ENCODE measurements at places on chromosomes 4 and X.
A peak's percentile ranks its signal among the peaks of the same experiment; 100 is the strongest.

- no peak for DNase-seq
These were observed 196.0 kb downstream of the NWD2 start for GRCh38 chr4:37440501-37440900.

- peak; percentile 63 for DNase-seq
These were observed 18.9 kb downstream of the CNGA2 start for GRCh38 chrX:151753313-151754046.

- DNase-seq: no peak
These were observed 46.2 kb downstream of the MAGEB5 start for GRCh38 chrX:26262121-26262523.

GRCh38 chr4:145939856-145940255 lies 1.2 kb upstream of the ZNF827 start:
- DNase-seq: no peak

- no peak for DNase-seq
These were observed 102.1 kb downstream of the ITIH6 start for GRCh38 chrX:54695816-54696487.

DNA sequence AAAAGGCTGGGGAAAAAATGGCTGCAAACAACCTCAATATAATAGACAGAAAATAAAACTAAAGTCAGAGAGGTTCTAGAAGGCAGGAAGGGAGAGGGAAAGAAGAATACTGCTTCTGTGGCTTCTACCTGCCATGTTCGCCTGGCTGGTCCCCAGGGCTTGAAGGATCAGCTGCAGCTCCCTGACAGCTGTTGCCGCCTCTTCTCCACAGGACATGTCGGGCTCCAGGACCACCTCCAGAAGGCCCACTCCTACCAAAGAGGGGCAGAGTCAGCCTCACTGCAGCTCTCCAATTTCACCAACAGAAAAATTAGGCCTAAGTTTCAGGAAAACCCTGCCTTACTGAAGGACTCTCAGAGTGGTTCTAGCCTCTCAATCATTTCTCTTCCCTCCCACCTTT lies 44.9 kb downstream of the GATB start:
- no peak for DNase-seq

GRCh38 chr4:40157436-40157835 lies 39.4 kb upstream of the RHOH start:
- DNase-seq: no peak

DNA sequence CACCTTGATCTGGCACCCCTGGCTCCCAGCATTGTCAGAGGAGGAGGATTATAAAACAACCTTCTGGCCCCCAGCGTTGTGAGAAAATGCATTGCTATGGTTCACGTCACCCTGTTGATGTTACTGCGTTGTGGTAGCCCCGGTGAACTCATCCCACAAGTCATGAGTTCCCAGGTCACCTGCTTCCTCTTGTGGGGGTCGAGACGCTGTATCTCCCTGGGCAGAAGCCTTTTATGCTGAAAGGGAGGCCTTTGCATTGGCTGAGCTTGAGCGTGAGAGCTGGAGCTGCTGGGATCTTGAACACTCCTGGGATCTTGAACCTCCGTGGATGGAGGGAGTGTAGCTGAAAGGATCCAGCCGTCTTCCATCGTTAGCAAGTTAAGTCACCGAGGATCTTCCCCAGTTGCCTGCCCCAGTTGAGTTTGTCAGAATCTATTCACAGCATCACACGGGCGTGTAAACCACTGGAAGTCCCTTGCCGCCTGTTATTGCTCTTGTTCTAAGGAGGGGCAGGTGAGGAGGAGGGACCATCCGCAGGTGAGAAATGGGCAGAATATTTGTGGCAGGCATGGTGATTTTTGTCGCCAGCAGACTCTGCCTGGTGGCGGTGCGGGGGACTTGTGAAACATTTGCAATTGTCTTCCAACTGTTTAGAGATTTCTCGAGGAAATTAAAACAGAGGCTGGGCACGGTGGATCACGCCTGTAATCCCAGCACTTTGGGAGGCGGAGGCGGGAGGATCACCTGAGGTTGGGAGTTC lies 299.9 kb downstream of the ASMT start:
- no peak for DNase-seq

- DNase-seq: no peak
These were observed 26.5 kb upstream of the SORCS2 start for GRCh38 chr4:7165874-7166201.

DNA sequence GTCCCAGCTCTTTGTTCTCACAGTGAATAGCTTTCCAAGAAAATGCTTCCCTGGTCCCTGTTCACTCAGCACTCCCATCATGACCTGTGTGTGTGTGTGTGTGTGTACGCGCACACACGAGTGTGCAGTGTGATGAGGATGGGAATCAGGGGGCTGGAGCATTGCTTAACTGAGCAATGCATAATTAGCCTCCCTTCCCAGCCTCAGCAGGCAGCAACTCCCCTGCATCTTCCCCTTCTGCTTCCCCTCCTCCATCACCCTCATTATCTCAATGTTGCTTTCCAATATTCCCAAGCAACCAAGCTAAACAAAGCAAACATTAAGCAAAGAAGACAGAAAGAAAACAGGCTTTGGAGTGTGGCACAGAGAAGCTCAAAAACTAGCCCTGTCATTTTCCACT lies 137.0 kb downstream of the RBM47 start:
- DNase-seq: no peak

- DNase-seq: no peak
These were observed 307 bp upstream of the ATRX start for GRCh38 chrX:77786365-77786680.

GRCh38 chr4:128715616-128716015 lies 93.9 kb upstream of the JADE1 start:
- no peak for DNase-seq

GRCh38 chr4:38330936-38331335 lies 333.1 kb upstream of the KLF3 start:
- DNase-seq: no peak

- no peak for DNase-seq
These were observed 428.4 kb upstream of the INTU start for GRCh38 chr4:127204322-127204721.

DNA sequence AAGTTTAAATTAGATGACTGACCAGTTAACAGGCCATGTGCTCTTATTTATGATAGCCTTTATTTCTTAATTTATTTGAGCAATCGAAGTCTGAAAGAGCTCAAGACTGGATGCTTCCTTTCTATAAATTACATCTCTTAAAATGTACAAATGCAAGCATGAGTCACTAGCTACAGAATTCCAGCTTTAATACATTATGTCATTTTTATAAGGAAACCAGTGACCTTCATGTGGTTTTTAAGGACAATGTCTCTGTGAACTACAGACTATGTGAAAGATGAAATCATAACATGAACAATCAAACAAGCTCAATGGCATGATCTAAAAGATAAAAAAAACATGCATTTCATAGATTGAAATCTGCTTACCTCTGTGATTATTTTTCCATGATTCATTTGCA lies 15.4 kb downstream of the HTR2C start:
- no peak for DNase-seq

DNA sequence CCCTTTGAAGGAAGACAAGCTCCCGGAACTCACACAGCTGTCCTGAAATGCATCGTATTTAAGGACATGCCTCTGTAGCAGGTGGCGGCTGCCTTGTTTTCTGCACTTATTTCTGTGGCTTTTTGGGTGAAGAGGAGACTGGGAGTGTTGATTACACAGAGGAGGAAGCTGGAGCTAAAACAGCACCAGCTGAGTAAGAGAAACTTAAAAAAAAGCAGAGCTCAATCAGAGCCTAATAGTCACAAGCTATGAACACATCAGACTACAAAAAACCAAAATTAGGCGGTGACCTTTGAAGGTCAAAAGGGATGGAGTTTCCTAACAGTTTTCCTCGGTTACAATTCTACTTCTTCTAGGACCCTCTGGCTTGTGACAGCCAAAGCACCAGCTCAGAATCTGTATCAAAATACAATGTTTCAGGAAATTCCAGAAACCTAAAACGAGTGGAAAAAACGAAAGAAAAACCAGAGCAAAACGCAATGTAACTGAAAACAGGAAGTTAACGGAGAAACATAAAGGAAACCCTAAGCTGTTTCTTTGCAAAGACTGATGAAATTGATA lies 13.5 kb downstream of the PRKX start:
- DNase-seq: no peak

GRCh38 chrX:12153741-12154140 lies 15.5 kb downstream of the FRMPD4 start:
- no peak for DNase-seq

- DNase-seq: peak; percentile 73
These were observed 177.1 kb downstream of the CBR4 start for GRCh38 chr4:168832763-168833575.

DNA sequence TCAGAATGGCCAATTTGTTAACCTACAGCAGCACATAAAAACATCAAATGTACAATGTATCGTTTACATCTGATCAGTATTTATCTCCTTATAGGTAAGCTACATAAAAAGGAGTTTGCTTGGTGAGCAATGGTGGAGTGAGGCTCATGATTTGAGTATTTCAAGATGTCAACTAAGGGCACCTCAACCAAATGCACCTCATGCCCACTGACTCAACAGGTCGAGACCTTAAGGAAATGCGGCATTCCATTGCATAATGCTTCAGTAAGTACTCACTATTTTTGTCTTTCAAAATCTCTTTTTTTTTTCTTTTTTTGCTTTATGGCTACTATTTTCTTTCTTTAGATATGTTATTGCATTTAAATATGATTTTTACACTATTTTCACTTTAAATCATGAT lies 181.0 kb upstream of the TLL1 start:
- no peak for DNase-seq

GRCh38 chr4:54872261-54872660 lies 214.5 kb downstream of the KIT start:
- no peak for DNase-seq

DNA sequence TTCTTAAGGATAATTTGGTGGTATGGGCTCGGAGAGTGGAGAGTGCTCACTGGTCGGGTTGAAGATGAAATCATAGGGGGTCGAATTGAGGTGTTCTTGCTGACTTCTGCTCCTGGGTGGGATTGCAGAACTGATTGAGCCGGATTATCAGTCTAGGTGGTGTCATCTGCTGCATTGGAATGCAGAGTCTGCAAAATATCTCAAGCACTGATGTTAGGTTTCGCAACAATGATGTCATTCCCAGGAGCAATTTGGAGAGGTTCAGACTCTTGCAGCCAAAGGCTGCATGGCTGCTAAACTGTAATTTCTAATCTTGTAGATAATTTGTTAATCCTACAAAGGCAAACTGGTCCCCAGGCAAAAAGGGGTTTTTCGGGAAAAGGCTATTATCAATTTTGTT lies 67.7 kb downstream of the RHOH start:
- DNase-seq: no peak

DNA sequence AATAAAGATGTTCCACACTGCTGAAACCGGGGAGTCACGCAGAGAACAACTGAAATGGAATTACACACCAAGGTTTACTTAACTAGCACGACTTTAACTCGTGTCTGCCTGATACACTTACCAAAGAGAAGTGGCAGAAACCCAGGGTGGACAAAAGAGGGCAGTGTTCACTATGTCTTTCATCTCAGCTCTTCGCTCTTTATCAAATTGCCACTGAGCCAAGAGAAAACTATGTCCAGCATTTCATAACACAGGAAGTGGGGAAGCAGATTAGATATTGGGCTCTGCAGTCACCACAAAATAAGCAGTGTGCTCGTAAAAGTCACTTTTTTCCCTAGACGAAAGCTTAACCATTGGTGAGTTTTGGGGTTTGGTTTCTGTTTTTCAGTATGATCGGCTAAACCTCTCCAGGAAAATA lies 155.7 kb downstream of the CHIC2 start:
- DNase-seq: peak; percentile 16

- DNase-seq: no peak
These were observed 61.6 kb downstream of the GASK1B start for GRCh38 chr4:158111241-158111640.

- no peak for DNase-seq
These were observed 76.9 kb downstream of the RRAGB start for GRCh38 chrX:55794405-55794804.

DNA sequence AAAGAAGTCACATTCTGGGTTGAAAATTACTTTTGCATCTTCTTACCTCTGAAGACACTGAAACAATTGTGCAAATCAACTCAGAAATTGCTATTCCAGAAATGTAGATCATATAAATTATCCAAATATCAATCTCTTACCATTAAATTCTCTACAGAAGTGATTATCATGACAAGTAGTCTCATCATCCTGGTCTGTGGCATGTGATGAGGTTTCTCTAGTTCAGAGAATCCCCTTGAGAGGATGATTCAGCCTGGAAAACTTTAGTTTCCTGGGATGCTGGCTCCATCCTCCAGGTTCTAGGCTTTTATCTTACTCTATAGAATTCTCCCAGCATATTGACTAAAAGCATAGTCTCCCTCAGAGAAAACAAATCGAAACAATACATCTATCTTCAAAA lies 76.2 kb upstream of the S100G start:
- DNase-seq: no peak

GRCh38 chrX:123860983-123861382 lies 1.1 kb downstream of the XIAP start:
- DNase-seq: no peak

DNA sequence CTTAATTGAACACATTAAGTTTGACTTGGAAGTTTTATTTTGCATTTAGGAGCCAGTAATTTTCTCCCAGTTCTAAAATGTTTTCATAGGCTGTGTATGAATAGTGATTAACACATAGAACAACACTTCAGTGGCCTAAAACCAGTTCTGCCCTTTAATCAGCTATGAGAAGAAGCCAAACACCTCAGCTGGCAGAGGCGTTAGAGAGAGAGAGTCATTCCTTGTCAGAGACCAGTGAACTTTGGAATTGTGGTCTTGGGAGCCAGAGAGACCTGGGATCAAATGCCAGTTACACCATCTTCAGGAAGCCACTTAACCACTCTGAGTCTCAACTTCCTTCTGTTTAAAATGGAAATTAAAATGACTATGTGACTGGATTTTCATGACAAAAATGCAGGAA lies 39.3 kb upstream of the PRPS2 start:
- no peak for DNase-seq

DNA sequence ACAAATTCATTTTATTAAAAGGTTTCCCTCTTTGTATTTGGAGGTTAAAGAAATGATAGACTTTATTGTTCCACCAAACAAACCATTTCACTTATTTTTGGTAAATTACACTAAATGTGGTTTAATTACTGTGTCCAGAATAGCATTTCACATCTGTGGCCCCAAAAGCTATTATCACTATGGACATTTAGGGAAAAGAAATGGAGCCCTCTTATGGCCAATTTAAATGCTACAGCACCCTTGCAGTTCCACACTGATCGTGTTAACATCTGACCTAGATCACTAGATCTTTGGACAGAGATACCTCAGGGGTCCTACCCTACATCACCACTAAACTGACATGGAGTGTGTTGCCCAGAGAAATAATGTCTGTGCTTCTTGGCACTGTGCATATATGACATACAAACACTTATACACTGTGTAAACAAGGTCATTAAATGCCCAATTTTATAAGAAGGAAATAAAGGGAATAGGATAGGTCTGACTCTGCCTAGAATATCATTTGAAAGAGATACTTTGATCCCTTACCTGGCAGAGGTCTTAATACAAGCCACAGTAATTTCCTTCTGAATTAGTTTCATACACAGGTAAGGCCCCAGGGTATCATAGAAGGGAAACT lies 163.9 kb downstream of the KDR start:
- no peak for DNase-seq

GRCh38 chr4:26821677-26822503 lies 38.8 kb upstream of the STIM2 start:
- DNase-seq: no peak

GRCh38 chrX:139815771-139816170 lies 107.8 kb upstream of the MCF2 start:
- no peak for DNase-seq

GRCh38 chr4:107896158-107896645 lies 35.1 kb upstream of the CYP2U1 start:
- no peak for DNase-seq

GRCh38 chrX:129347291-129347690 lies 176.0 kb downstream of the SMARCA1 start:
- no peak for DNase-seq

GRCh38 chr4:48653217-48654014 lies 126.7 kb downstream of the FRYL start:
- DNase-seq: peak; percentile 10
